ENCODE measurements at places on chromosomes 3 and 15. TPM values are rescaled to one million over a fixed set of nuclear protein-coding genes. Genes with fewer than 3 reads are reported as not detected.

- DNase-seq = no peak
Measured at GRCh38 chr3:25433868-25434267, 5.8 kb downstream of the RARB start.

GRCh38 chr3:84980456-84980855 lies 21.7 kb downstream of the CADM2 start:
- no peak for DNase-seq

DNA sequence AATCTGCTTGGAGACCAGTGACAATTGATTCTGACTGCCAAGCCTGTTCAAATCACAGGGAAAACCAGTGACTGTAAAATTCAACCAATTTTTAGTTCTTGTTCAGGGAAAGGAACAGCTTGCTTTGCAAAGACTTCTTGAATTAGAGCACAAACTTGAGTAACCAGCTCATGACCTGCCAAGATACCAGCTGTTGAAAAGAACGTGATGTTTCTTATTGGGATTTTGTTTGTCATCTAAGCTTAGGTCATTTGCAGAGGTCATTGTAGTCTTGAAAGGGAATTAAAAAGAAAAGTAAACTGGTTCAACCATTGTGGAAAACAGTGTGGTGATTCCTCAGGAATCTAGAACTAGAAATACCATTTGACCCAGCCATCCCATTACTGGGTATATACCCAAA lies 428.2 kb downstream of the GRM7 start:
- no peak for DNase-seq

GRCh38 chr3:3305084-3305483 lies 125.6 kb upstream of the CRBN start:
- DNase-seq = no peak

DNA sequence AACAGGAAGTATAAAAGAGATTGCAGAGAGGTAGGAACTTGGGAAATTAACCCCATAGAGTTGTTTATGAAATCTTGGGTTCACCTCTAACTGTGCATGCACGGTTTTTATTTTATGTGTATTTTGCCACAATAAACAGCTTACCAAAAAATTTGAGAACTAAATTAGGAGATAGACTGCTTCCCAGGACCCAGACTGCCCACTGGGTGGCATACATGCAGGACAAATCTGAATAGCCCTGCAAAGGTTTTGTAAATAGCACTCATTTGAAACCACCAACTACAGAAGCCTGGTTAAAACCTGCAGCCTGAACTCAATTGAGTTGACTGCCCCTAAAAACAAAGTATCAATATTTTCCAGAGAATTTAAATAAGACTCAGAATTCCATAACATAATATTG lies 96.4 kb upstream of the SLCO2A1 start:
- DNase-seq = no peak

DNA sequence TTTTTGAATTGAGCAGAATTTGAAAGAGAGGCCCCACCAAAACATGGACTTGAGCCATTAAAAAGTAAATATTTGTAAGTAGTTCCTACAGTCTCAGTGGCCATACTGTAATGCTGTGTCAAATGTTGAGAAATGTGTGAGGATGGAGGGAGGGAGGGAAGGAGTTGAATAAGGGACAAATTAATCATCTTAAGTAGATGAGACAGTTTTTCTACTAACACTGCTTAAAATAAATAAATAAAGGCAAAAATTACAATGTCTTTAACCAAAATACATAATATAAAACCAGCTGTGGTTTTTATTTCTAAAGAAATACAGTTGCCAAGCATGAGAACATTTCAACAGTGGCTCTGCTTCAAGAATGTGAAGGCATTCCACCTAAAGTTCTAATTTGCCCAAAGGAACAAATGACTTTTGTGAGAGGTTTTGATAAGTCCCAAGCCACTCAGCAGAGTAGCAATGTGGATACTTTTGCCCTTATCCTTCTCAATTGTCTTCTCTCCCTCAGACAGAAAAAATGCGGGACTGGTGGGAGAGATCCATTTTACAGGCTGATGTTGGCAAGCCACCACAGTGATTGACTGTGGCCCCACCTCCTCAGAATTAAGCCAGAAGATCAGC lies 427.0 kb upstream of the RARB start:
- no peak for DNase-seq

GRCh38 chr15:45387380-45388007 lies 9.2 kb upstream of the GATM start:
- DNase-seq = no peak

- peak; percentile 56 for DNase-seq
Measured at GRCh38 chr3:177197727-177198460, 612 bp upstream of the TBL1XR1 start.

- no peak for DNase-seq
Measured at GRCh38 chr15:89054873-89055272, 33.4 kb upstream of the ABHD2 start.

GRCh38 chr15:67406257-67406861 lies 114.6 kb upstream of the C15orf61 start:
- DNase-seq = no peak

DNA sequence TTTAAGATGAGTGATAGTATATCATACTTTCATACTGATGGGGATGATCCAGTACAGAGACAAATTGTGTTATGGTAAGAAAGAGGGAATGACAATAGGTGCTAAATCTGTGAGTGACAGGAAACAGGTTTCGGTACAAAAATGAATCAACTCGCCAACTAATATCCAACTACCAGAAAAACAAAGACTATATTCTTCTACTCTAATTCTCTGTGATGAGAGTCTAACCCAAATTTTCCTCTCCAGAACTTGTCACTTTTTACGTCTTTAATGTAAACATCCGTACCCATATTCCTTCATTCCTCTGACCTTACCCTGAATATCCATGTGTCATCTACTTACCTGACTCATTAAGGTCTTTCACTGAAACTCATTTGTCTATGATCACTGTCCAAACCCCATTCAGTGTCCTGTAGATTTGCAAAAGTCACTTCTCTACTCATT lies 39.6 kb downstream of the SCAPER start:
- no peak for DNase-seq

GRCh38 chr3:5013021-5013906 lies 34.0 kb downstream of the BHLHE40 start:
- no peak for DNase-seq

DNA sequence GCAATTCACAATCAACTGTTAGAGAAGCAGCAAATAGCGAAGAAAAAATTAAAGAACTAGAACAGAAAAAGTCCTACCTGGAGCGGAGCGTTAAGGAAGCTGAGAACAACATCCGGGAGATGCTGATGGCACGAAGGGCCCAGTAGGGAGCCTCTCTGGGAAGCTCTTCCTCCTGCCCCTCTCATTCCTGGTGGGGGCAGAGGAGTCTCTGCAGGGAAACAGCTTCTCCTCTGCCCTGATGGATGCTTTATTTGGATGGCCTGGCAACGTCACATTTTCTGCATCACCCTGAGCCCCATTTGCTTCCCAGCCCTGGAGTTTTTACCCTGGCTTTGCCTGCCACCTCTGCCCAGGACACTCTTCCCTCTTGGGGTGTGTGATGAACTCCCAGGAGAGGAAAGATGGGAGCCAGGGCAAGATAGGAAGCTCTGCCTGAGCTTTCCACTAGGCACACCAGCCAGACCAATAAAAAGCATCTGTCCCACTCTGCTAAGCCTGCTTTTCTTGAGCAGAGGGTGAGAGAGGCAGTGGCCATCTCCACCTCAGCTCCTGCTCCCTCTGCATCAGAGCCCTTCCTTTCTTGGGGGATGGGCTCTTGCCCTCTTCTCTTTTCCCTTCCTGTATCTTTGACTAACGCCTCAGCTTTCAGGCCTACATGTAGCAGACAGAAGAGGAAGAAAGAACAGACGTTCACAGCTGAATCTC lies 39.4 kb downstream of the PPARG start:
- no peak for DNase-seq

DNA sequence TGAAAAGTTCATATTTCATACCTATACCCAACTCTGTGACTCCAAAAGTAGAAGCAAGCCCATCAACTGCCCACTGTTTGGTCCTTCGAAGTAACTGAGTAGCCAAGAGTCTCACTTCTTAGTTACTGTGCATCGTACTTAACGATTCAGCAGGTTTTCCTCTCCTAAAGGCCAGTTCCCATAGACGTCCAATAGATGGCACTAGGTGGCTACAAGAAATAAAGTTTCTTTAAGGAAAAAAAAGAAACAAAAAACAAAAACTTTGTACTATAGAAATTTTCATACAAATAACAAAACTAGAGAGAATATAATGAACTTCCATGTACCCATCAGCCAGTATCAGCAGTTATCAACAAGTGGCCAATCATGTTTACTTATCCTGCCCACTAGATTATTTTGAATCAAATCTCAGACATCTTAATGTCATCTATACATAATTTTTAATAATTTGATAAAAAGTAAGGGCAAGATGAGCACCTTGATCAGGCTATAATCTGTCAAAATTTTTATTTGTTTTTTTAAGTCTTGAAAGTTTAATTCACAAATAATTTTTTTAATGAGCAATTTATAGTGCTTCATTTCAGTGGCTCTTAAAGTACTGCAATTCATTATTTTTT lies 63.8 kb upstream of the ACP3 start:
- no peak for DNase-seq

DNA sequence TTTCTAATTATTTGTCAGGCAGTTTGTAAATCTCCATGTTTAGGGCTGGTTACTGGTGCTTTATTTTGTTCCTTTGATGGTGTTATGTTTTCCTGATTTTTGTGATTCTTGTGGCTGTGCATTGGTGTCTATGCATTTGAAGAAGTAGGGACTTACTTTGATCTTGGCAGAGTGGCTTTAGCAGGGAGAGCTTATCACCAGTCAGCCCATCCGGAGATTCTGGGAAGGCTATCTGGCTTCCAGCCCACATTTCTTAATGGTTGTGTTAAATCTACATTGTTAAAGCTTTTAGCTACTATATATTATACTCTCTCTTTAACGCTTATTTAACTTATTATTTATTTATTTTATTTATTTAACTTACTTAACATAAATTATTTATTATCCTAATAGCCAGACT lies 35.1 kb downstream of the FBXL2 start:
- DNase-seq = no peak

The IL5RA gene
- not detected for total RNA-seq

The TUSC7 gene
- total RNA-seq = not detected

The TERB2 gene
- total RNA-seq = not detected

The SENP7 gene
- 18.9 TPM for total RNA-seq

The C15orf62 gene
- total RNA-seq = 0.52 TPM

The GOLGA8R gene
- 5.0 TPM for total RNA-seq

The CGNL1 gene
- total RNA-seq = not detected

The ESYT3 gene
- total RNA-seq = 0.14 TPM

The PLSCR4 gene
- not detected for total RNA-seq

Measured in activated naive CD4-positive, alpha-beta T cell treated with anti-CD3 and anti-CD28 coated beads, Interleukin-2, amount 50 U/mL, for 72 hours (primary cell).